ENCODE measurements at places on chromosomes 5 and 9. TPM values are rescaled to one million over a fixed set of nuclear protein-coding genes. Genes with fewer than 3 reads are reported as not detected.

DNA sequence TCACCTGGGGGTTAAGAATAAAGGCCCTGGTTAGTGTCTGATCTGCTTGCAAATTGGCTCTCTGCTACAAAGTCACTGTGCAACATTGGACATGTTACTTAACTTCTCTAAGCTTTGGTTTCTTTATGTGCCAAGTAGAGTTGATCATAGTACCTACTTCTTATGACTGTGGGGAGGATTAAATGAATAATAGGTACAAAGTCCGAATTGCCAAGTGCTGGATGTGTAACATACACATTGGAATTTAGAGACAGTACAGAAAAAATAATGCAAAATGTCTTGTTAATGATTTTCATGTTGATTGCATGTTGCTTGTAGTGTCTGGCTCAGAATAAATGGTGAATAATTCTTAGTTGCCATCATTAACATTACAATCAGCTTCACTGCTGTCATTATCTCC, 2.2 kb downstream of the DOCK8 start:
- no peak for DNase-seq

Gene PRUNE2
- total RNA-seq = 91.7 TPM

Gene AKNA
- total RNA-seq = 41.0 TPM

DNA sequence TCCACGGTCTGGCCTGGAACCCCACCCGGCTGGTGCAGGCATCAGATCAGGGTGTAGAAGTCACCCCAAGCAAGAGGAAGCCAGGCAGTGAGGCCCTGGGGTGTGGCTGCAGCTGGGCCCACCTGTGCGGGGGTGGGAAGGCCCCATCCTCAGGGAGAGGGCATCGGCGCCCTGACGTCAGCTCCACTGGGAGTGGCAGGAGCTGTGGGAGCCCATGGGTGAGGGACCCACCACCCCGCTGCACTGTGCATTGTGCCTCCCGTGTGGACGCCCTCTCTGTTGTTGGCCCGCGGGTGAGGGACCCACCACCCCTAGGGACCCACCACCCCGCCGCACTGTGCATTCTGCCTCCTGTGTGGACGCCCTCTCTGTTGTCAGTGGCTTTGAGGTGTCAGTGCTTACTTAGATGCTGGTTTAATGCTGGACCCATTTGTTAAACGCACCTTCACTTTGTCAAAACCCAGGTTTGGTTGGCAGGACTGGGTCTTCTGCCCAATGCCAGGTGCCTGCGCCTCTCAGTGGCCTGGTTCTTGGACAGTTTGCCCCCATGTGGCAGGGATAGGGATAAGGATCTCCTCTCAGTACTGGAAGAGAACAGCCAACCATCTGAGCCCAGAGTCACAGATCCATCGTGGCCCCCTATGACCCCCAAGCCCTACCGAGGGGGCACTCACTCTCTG, 6.9 kb upstream of the EXOC3 start:
- no peak for DNase-seq

Gene ADAMTS12
- total RNA-seq = 2.2 TPM

- no peak for DNase-seq
Measured at GRCh38 chr5:124980163-124980941, 233.9 kb upstream of the ZNF608 start.

DNA sequence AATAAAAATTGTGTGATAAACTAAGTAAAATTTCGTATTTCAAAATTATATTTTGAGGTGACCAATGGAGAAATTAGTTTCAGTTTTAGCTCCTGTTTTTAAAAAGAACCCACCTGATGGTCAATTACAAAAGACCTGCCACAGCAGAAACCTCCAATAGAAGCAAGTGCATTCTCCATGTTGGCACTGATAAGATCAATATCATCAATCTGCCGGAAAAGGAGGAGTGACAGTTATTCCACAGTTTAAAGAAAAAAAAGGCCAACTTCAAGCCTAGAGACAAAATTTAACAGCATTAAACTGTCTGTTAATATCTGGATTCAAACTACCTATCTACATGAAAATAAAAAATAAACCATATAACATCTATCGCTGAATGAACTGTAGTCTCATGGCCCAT, 67.7 kb downstream of the SPTLC1 start:
- DNase-seq = no peak

DNA sequence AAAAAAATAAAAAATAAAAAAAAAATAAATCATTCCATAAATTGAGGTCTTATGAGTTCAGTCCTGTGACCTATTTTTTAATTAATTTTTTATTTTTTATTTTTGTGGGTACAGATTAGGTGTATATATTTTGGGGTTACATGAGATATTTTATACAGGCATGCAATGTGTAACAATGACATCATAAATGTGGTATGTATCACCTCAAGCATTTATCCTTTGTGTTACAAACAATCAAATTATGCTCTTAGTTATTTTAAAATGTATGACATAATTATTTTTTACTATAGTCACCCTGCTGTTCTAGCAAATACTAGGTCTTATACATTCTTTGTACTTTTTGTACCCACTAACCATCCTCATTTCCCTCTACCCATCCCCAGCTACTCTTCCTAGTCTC, 537.9 kb downstream of the HINT1 start:
- no peak for DNase-seq

Gene PFN3
- not detected for total RNA-seq
